Activated CD4-positive, alpha-beta memory T cell treated with anti-CD3 and anti-CD28 coated beads for 36 hours (primary cell): ENCODE measurements at places on chromosomes 6 and 20.

- DNase-seq = no peak
Observed at GRCh38 chr20:12217382-12217781, 299.7 kb downstream of the BTBD3 start.

- DNase-seq = no peak
Observed at GRCh38 chr20:48603116-48603818, 224.5 kb downstream of the PREX1 start.

DNA sequence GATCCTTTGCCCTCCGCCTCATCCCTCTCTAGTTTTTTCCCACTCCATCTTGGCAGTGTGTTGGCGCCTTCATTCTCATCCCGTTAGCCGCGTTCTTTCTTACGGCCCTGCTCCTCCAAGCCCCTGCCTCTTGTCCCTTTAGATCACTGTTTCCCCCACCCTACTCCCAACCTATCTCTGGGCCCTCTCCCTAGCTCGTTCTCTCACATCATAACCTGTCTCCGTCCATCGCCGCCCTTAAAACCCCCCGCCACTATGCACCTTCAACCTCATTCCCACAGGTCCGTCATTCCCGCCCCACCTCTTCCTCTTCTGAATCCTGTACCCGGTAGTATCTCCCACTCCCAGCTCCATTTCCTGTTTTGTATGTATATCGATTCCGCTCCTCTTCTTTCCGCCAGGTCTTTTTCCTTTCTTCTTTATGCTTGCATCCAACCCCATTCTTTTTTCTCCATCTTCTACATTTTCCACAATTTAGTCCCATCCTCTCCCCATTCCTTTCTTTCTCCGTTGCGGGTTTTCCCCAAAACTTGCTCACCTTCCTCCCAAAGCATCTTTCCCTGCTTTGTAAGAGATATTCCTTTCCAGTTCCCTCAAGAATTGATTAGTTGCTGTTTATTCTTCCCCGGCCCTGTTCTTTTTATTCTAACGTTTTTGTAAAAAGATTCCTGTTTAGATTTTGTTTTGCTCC is 671 bp downstream of the EFHC1 start:
- DNase-seq = no peak

DNA sequence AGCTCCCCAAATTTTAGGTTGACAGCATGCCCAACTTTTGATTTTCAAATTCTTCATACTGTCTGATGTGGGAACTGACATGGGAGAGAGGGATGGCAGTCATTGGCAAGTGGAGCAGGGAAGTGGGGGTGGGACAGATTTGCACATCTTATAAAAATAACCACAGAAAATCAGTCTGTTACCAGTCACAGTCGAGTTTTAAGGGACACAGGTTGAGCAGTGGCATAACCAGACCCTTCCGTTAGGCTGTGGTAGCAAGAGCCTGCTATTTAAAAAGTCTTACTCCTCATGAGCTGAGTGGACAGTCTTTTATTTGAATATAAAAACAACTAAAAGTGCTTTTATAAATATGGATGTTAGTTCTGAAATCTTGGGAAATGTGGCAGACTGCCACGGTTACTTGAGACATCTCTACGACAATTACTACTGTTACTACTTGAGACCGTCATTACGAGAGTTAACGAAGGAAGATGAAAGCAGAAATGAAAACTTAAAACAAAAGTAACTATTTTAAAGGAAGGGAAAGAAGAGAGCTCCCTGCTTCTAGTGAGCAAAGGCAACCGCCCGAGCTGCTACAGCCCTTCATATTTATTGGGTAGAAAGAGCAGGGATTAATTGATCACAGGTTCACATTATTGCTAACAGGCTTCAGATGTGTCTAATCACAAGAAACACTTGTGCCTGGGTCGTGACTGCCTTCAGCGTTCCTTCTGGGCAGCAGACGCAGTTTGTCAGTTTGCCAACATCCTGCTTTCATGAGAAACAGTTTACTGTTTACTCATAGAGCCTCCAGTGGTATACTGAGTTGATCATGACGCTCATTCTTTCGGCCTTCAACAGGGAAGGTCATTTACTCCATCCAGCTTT is 71.3 kb downstream of the EFHC1 start:
- no peak for DNase-seq

GRCh38 chr20:62470001-62470400 is 5.8 kb downstream of the GATA5 start:
- DNase-seq = no peak

- no peak for DNase-seq
Observed at GRCh38 chr6:29769336-29769735, 46.1 kb downstream of the HLA-F start.

GRCh38 chr20:20582734-20583133 is 129.7 kb downstream of the RALGAPA2 start:
- DNase-seq = no peak

- no peak for DNase-seq
Observed at GRCh38 chr6:2476376-2476775, 231.0 kb upstream of the GMDS start.

DNA sequence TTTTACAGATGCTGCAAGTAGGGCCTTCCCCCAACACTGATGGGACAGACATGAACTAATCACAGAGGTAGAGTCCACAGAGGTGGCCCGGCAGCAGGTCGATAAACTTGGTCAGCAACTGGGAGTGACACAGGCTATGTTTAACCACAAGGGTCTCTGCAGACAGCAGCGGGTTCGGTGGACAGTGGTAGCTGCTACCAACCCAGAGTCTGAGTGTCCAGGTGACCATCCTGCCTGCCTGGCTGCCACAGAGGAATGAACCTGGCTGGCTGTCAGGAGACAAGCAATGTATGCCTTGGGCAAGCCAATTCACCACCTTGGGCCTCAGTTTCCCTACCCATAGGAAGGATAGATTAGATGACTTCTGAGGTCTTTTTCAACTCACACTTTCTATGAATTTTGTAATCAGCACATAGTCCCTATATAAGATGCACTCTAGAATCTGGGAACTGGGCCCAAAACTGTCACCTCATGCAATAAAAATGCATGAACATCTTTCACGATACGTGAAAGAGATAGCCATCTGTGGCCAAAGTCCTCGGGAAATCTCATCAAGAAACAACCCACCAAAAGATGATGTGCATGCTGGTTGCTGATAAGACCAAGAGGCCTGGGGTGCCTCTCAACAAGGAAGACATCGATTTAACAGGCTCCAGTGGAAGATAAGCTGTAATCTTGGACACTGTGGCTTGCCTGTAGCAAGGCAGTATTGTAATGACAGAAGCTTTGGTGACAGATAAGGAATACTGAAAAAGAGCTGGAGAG is 30.5 kb downstream of the MDGA1 start:
- no peak for DNase-seq

DNA sequence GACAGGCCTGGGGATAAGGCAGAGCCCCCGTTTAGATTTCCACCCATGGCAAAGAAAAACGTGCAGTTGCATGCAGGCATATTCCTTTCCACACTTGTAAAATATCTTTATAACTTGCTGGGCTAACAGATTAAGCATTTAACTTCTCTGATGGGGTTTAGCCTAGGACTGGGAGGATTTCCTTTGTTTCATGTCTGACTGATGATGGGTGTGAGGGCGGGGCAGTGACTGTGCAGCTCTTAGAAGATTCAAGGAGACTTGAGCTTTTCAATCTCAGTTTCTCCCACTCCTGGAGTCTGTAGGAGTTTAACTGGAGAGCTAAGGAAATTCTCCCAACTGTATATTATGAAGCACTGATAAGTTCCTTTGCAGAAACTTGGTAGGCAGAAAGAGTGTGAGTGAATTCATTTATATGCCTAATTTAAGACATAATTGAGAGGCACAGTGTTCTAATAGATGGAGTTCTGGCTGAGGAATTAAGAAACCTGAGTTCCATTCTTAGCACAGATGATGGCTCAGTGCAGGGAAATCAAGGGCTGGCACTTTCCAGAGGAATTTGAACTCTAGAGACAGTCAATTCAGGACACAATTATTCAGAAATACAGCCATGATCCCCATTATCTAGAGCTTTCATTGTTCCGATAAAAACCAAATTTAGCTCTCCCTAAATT is 214.6 kb upstream of the CNR1 start:
- no peak for DNase-seq

DNA sequence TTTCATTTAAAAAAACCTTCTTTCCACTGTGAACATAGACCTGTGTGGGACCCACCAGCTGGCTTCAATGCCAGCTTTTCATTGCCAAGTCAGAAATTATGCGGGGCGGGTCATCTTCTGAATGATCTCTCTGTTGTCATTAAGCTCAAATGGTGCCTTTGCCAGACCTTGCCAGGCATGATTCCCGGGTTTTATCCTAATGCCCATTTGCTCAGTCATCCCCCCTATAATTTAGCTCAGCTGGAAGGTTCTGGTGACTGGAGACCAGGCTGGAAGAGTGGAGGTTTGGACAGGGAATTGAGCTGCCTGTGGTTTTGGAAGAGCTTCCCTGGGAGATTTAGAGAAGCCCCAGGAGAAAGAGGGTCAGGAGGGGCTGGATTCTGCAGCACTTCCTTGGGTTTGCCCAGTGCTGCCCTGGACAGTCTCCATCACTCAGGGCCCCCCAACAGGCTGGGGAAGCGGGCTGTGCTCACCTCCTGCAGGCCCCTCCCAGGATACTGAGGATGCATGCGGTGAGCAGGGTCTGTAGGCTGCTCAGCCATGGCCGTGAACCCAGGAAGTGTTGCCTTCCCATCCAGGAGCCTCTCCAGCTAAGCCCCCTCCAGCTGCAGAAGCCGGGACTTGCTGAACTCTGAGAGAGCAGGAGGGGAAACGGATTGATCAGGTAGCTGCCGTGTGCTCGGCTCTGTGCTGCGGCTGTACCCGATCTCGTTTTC is 273.0 kb downstream of the CDH4 start:
- DNase-seq = no peak

DNA sequence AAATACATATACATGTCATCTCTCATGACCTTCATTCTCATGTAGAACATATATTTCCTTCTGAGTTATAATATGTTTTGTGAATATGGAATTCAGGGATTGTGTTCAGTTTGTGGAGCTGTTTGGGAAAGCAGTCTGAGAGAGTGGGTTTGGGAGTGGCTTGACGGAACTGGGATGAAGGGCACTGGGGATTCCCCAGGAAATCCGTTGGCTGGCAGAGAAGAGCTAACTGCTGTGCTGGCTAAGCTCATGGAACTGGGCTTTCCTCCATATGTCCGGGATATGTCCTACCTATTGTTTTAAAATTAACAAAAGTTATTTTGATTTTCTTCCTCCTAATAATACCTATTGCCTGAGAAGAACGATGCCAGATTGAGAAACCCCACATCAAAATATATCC is 359.5 kb upstream of the FLRT3 start:
- DNase-seq = no peak
